T follicular helper cell (primary cell): ENCODE measurements at places on chromosomes 16 and 17.
A peak's percentile ranks its signal among the peaks of the same experiment; 100 is the strongest.

DNA sequence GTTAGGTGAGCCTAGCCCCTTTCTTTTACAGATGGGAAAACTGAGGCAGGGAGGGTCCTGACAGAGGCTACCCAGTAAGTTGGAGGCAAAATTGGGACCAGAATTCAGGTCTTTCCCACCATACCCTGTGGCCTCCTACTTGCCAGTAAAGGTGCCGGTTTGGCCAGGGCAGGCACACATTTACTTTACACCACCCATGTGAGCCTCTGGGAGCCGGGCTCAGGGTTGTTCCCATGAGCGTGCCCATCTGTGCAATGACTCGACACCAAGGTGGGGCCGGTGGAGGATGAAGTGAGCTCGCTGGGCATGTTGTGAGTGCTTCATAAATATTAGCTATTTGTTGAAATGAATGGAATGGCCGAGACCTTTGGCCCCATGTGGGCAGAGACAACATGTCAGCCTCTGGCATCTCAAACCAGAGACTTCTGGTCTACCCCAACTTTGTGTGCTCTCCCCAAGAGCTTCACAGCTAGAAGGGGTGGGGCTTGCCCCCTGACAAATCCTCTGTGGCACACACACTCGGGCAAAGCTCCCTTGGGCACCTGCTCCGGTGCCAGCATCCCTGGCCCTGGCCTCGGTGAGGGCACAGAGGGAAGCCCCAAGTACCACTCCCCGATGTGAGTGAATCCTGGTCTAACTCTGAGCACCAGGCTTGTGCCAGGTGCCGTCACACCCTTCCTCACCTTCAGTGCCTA is 60.1 kb downstream of the SRCIN1 start:
- DNase-seq, result no peak

- DNase-seq, result no peak
Observed at GRCh38 chr17:8939496-8940334, 25.8 kb downstream of the PIK3R5 start.

GRCh38 chr16:79769270-79769927 is 168.9 kb upstream of the MAF start:
- no peak for DNase-seq

- no peak for DNase-seq
Observed at GRCh38 chr17:78342449-78343186, 17.3 kb downstream of the SOCS3 start.

DNA sequence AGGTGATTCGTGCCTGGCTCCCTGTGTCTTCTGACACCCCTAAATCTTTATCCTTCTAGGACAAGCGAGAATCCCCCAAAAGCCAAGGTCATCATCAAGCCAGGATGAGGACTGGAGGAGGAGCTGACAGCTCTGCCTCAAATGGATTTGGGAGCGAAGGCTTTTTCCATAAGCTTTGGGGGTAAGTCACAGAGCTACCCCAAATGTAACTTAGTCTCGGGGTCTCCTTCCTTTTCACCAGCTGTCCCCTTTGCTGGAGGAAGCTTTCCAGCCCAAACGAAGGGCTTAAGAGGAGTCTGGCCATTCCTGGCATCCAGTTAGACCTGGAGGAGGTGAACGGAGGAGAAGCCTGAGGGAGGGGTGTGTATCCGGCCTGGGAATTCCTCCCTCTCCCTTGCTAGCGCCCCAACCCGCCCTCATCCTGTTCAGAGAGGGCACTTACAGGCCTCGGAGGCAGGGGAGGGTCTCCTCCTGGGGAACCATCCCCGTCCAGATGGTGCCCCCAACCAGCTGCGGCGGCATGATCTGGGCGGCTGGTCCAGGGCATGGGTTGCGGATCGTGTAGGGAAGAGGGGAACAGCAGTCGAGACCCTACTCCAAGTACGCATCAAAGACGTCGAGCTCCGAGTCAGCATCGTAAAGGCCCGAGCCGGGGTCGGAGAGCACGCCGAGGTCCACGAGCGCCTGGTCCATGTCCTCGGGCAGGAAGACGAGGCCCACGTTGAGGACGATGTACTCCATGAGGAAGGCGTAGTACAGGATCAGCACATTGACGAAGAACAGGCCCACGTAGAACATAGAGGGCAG is 938 bp downstream of the DEXI start:
- DNase-seq, result no peak

DNA sequence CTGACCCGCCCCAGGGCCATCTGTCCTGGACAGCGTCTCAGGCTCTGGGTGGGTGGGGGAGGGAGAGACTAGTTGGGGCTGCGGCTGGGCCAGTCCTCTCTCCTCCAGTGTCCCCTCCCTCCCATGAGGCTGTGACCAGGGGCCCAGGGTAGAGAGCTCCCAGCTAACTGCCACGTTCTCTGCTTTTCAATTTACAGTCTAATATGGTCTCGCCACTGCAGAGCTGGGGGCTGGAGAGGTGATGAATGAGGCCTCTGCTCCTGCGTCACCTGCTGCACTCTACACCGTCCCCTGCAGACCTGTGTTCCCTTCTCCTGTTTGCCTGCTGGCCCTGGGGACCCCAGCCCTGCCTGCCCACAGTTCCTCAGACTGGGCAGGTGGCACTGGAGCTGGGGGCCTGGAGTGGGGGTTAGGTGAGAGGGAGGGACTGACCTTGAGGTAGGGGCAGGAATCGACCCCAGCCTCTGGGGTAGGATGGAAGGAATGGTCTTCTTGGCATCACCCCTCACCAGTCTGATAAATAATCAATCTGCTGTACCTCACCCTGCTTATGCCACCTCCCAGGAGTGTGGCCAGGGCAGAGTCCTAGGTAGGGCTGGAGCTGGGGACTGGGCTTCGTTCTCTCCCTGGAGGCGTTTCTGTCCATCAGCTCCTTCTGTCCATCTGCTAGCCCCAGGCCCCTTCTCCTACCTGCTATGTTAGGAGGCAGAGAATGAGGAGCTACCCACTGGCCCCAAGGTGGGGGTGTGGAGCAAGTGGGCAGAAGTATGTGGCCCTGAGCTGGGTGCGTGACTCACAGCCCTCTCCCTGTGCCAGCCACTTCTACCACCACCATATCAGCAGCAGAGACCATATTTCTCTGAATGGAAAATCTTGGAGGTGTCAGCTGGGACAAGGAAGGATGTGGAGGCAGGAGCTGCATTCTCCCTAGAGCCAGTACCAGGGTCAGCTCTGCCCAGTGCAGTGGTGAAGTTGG is 12.9 kb downstream of the SEZ6 start:
- DNase-seq, result no peak

- DNase-seq, result no peak
Observed at GRCh38 chr17:62681939-62682381, 54.5 kb downstream of the MRC2 start.

GRCh38 chr16:48155926-48156789 is at the start of gene ABCC12:
Gene ABCC12 (minus strand): TSS chr16:48155993. CDS start chr16:48146424, 9,569 bp downstream.
- DNase-seq, result no peak

DNA sequence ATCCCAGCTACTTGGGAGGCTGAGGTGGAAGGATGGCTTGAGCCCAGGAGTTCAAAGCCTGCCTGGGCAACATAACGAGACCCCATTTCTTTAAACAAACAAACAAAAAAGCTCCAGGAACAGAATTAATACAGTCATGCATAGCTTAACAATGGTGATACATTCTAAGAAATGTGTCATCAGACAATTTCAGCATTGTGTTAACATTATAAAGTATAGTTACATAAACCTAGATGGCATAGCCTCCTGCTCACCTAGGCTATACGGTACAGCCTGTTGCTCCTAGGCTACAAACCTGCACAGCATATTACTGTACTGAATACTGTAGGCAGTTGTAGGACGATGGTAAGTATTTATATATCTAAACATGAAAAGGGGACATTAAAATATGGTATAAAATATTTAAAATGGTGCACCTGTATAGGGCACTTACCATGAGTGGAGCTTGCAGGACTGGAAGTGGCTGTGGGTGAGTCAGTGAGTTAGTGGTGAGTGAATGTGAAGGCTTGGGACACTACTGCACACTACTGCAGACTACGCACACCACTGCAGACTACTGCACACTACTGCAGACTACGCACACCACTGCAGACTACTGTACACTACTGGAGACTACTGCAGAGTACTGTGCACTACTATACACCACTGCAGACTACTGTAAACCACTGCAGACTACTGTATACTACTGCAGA is 74.6 kb downstream of the TMC6 start:
- DNase-seq, result no peak

GRCh38 chr16:28260193-28260592 is 32.1 kb upstream of the SBK1 start:
- DNase-seq, result no peak

GRCh38 chr17:75693500-75694481 is 26.7 kb downstream of the SAP30BP start:
- no peak for DNase-seq

DNA sequence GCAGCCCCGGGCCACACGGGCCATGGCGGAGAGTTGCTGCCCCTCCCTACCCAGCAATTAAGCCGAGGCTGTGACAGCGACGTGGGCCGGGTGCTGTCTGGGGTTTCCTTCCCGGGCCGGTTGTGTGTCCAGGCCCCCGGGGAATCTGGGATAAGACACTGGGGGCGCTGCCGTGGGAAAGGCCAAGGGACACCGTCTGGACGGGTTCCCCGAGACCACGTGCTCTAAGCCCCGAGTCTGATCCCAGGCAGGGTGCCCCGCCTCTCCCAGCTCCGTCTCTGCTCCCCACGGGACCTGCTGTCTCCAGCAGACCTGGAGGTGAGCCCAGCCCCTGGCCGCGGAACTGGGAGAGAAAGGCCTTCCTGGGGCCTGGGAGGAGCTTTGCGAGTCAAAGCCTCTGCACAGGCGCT is 92.2 kb downstream of the IRX3 start:
- DNase-seq, result no peak

DNA sequence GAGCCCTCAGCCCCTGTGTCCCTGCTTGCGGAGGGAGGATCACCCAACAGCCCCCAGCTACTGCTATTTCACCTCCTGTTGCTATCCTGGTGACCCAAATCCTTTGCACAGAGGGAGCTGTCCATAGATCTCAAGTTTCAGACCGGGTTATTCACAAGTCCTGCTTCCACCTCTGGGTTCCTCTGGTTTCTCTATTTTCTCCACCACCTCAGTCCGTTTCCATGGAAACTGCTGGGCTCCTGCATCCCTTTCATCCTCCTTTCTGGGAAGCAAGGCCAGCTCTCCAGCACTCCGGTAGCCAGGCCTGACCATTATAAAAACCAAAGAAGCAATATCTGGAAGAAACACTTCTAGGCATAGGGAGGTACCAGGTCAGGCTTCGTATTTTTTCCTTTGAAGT is 4.8 kb upstream of the CALB2 start:
- DNase-seq, result no peak

DNA sequence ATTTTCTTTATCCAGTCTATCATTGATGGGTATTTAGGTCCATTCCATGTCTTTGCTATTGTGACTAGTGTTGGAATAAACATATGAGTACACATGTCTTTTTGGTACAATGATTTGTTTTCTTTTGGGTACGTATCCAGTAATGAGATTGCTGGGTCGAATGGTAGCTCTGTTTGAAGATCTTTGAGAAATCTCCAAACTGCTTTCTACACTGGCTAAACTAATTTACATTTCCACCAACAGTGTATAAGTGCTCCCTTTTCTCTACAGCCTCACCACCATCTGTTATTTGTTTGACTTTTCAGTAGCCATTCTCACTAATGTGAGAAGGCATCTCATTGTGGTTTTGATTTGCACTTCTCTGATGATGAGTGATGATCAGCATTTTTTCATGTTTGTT is 103.7 kb downstream of the GOSR1 start:
- DNase-seq, result no peak

DNA sequence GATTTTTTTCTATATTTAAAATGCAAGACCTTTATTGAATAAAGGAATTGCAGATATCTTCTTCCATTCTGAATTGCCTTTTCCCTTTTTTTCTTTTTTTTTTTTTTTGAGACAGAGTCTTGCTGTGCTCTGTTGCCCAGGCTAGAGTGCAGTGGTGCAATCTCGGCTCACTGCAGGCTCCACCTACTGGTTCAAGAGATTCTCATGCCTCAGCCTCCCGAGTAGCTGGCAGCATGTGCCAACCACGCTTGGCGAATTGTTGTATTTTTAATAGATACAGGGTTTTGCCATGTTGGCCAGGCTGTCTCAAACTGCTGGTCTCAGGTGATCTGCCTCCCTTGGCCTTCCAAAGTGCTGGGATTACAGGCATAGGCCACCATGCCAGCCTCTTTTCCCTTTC is 151.5 kb downstream of the CEP112 start:
- no peak for DNase-seq

- no peak for DNase-seq
Observed at GRCh38 chr16:50501986-50502615, 46.1 kb upstream of the NKD1 start.

GRCh38 chr17:29929533-29930408 is at the start of gene SSH2:
Gene SSH2 (minus strand): TSS chr17:29930228. CDS start chr17:29930000, 228 bp downstream.
- DNase-seq, result peak; percentile 85

GRCh38 chr17:67377488-67378453 is 690 bp downstream of the PITPNC1 start:
- DNase-seq, result peak; percentile 46

DNA sequence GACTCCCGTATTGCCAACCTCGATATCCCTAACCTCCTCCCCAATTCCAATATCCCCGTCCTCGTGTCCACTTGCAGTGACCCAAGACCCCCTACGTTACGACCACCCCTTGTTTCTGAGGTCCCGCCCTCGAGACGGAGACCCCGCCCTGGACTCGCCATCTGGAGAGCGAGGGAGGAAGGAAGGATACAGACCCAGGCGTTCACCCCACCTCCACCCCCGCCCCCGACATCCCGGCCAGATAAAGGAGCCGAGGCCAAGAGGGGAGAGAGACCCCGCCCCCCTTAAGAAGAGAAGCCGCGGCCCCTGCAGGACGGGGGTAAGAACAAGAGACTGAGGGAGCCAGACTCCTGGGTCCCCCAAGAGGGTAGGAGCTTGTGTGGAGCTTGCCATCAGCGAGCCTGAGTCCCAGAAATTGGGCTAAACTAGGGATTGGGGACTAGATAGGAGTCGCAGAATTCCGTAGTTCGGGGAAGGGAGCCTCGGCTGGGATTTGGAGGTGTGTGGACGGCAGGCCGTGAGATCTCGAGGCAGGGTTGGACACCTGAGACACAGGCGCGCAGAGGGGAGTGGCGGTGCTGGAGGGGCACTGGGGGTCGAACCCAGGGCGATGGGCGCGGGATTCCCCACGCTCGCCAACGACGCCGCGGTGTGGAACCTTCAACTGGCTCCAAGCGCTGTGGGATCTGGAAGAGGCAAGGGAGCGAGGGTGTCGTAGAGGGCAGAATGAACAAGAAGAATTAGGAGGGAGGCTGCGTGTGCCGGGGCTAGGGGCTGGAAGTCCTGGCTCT is at the start of gene BCL6B:
TSS of gene BCL6B (plus strand) at position 270 of the 791 bp plus-strand sequence. CDS start 622 bp downstream, outside the sequence.
- no peak for DNase-seq

- no peak for DNase-seq
Observed at GRCh38 chr17:8123695-8124349, at the start of gene HES7. Gene HES7 (minus strand): TSS chr17:8124106. CDS start chr17:8124084, 22 bp downstream.

- no peak for DNase-seq
Observed at GRCh38 chr17:31467502-31468256, 76.2 kb downstream of the RAB11FIP4 start.
